ENCODE measurements at places on chromosomes 13 and 19.
A peak's percentile ranks its signal among the peaks of the same experiment; 100 is the strongest.

- no peak for DNase-seq
Measured at GRCh38 chr19:40411125-40411842, 1.9 kb downstream of the PRX start.

DNA sequence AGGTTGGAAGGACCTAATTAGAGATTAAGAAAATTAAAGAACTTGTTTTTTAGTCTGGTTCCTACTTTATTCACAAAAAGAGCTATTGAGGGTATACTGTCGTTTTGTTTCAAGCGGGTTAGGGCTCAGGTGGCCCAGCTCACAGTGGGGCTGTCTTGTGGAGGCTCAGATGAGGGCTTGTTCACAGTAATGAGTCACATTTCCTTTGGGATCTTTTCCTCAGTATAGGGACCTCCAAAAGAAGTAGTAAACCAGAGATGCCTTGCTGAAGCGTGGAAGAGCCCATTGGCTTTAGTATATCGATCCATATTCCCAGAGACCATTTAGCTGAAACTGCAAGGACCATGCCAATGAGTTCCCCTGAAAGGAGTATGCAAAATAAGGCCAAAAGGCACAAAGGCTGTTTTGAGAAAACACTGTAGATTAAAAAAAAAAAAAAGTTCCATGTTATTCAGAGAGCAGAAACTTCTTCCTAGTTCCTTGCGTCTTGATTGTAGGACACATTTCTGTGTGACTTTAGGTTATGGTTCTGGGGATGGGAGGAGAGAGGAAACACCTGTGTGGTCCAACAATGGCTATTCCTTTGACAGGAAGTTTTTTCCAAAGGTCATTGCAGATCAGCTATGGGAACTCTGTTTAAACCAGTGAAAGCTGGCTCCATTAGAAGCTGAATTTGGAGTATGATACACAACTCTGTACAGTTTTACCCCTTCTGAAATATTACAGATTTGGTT is 32.8 kb upstream of the GPI start:
- no peak for DNase-seq

DNA sequence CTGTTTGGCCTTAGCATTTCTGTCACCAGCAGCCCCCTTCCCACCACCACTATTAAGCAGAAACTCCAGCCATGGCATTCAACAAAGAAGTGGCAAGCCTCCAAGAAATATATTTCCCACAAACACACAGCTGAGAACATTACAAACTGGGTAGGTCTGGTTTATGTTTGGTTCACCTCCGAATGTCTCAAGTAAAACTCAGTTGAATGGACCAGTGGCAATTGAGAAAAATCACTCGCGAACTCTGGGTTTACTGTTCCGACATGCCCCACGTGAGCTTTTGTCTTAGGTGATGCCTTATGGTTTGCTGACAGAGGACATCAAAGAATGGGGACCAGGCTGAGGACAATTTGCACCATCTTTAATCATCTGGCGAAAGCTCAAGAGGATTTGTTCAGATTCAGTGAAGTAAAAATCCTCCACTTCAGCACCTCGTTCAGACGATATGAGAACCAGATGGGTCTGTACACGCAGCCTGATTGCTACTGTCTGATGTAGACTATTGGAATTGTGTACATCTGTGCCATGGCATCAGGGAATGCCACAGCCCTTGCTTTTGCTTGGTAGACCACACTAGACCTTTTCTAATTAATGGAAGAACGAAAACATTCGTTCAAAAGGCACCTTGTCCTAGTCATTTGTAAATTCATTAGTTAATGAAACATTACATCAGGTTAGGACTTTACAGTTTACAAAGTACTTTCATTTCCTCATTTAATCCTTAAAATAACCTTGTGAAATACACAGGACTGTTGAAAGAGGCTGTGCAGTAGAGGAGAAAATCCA is 59.4 kb downstream of the SLC10A2 start:
- DNase-seq: no peak

GRCh38 chr13:35964011-35964862 is 166.9 kb downstream of the DCLK1 start:
- no peak for DNase-seq

DNA sequence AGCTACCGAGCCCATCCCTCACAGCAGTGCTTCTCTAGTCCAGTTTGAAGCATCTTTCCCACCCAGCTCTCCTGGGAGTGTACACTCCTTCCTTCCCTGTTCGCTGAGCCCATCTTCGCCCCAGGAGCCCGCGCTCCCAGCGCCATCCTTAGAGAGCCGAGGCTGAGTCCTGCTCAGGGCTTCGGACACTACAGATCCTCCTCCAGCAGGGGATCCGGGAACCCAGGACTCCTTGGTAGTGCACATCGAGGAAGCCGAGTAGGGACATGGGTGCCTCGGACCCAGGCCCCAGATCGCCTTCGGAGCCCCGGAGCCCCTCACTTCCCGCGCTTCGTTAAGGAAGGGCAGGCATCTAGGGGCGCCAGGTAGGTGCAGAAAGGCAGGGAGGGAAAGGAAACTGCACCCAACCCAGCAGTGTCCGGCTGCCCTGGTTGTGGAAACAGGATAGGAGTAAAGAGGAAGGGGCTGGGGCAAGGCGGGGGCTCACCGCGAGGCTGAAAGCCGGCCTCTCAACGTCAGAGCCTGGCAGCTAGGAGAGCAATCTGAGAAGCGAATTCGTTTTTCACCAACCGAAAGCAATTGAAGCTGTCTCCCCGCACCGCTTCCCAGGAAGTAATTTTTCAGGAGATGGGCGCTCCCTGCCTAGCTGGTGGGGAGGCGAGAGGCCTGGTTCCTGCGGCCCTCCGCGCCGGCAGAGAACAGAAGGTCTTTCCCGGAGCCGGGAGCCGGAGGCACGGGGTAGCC is 1.0 kb downstream of the PDX1 start:
- DNase-seq: no peak

- no peak for DNase-seq
Measured at GRCh38 chr19:44741258-44741731, 7.2 kb upstream of the BCL3 start.

GRCh38 chr19:30169196-30169900 is 202.8 kb upstream of the ZNF536 start:
- no peak for DNase-seq

- peak; percentile 27 for DNase-seq
Measured at GRCh38 chr13:46553886-46554858, 1.2 kb downstream of the LRCH1 start.

DNA sequence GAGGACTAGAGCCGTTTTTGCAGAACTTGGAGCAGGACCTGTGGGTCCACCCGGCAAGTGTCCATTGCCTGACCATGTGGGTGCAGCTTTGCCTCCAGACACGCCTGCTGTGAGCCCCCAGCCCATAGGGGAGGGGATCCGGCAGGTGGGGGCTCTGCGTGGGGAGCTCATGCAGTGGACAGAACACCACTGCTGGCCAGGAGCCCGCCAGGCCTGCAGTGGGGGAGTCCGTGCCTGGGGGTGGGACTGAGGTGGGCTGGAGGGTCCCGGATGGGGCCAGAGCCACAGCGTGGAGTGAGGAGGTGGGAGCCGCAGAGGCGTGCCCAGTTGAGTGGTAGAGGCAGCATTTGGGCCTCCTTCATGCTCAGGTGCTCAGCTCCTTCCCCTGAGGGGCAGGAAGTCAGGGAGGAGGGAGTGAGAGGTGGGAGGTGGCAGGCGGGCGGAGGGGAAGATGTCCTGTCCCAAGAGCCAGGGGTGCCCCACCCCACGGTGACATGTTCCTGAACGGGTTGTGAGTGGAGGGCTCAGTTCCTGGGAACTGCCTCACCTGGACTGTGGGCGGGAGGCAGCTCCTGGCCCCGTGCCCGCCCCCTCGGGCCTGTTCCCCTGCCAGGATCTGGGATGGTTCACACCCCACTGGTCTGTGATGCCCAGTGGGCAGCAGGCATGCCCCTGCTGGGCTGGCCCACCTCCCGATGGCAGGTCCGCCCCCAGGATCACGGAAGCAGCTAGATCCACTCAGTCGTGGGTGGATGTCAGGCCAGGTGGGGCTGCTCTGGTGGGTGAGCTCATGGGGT is 8.8 kb downstream of the ADAT3 start:
- DNase-seq: no peak

- DNase-seq: no peak
Measured at GRCh38 chr19:6744381-6745301, 5.2 kb downstream of the TRIP10 start.

- no peak for DNase-seq
Measured at GRCh38 chr19:32891609-32892008, 22.0 kb upstream of the SLC7A9 start.

DNA sequence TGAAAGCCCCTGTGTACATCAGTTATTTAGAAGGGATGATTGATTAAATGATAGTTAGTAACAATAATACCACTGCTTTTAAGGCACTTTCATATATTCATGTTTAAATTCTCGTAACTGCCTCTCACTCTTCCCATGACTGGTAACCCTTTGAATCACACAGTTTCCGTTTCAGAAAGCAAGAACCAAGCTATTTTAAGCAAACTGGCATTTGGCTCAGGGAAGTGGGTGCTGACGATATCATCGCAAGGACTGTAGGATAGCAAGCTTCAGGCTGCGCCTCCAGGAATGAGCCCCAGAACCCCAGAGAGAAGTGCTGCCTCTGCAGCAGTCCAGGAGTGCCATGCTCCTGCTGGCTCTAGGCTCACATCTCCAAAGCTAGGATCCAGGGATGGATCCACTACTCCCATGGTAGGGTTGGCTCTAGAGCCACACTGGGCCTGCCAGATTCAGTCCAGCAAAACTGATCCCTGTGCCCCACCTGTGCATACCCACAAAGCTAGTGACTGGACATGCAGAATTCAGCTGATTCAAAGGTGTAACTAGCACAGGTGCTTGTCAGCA is 313.5 kb downstream of the SLC7A1 start:
- DNase-seq: no peak

- DNase-seq: no peak
Measured at GRCh38 chr19:18847549-18848463, 16.0 kb downstream of the UPF1 start.

GRCh38 chr19:16554776-16555175 is 12.5 kb upstream of the CHERP start:
- DNase-seq: no peak

- DNase-seq: no peak
Measured at GRCh38 chr13:30178976-30179375, 128.4 kb downstream of the KATNAL1 start.
